ENCODE measurements at places on chromosomes 7 and 10.

GRCh38 chr10:24528946-24529345, 194.7 kb downstream of the ARHGAP21 start:
- no peak for DNase-seq

DNA sequence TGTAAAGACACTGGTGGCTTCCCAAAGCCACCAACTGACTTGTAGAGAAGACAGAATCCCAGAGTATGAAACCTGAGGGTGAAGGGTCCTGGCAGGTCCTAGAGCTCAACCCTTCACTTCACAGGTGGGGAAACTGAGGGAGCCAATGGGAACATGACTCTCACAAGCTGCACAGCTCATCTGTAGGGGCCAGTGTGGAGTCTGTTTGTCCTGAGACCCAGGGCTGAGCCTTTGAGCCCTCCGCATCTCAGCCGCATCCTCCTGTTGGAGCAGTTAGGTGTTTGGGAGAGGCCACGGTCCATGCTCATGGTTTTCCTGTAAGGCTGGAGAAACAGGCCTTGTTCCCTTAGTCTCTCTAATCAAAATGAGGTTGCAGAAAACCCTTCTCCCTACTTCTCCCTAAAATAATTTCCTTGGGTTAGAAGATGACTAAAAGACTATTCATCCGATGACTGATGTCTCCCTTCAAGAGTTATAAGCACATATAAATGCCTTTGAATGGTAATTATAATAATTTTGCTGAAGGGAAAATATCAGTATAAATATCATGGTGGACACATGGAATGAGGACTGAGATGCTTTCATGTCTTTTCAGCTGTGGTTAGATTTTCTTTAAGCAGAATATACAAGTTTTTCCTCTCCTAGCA, 10.3 kb downstream of the HTRA1 start:
- DNase-seq: no peak

DNA sequence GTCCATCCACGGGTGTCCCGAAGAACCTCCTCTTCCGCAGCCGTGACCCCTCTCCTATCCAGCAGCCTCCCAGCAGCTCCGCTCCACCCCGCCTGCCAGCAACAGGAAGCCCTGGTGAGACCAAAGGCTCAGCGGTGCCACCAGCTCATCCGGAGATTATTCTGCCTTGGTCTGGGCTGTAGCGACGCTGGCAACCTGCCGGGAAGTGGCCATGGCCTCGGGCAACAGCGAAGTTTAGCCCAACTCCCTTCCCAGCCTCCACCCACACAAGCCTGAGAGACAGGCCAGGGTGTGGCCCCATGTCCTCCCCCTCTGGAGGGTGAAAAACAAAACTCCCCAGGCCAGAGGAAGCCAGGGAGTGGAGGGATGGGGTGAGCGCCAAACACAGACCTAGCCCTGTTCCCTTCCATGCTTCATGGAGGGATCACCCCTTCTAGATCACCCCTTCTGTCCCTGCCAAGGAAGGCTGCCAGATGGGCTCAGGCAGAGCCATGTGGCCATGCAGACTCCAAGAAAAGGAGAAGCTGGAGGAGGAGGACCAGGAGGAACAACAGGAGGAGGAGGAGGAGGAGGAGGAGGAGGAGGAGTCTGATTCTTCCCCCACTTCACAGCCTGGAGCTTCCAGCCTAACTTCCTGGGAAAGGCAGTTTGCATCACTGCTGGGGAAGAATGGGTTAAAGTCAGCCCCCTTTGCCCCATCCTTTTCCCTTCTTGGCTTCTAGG, 918 bp downstream of the CALHM2 start:
- no peak for DNase-seq

DNA sequence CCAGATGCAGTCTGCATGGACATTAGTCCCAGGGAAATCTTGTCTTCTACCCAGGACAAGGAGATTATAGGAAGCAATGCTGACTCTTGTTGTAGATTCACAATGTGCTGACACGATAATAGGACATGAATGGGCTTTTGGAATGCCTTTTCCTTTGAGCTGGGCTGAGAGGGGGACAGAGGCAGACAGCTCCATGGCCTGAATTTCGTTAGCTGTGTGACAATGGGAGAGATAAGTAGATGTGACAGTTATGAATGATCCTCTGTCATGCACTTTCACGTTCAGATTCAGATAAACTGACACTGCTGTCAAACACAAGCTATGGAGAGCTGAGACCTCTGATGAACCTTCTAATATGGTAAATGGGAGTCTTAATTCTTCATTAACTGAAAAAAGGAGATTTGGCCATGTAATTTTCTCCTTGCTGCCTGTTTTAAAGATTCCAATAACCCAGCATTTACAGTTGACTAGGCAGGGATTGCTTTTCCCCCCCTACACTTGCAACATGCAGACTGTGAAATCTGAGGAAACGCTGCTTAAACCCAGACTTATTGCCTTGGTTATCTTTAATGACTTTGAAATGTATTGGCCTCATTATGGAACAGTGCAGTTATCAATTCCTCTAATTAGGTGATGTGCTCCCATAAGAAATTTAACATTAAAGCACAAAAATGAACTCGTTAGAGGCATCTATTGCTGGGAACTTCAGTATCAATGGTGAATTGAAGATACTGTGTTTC, 669.3 kb downstream of the AUTS2 start:
- DNase-seq: no peak

DNA sequence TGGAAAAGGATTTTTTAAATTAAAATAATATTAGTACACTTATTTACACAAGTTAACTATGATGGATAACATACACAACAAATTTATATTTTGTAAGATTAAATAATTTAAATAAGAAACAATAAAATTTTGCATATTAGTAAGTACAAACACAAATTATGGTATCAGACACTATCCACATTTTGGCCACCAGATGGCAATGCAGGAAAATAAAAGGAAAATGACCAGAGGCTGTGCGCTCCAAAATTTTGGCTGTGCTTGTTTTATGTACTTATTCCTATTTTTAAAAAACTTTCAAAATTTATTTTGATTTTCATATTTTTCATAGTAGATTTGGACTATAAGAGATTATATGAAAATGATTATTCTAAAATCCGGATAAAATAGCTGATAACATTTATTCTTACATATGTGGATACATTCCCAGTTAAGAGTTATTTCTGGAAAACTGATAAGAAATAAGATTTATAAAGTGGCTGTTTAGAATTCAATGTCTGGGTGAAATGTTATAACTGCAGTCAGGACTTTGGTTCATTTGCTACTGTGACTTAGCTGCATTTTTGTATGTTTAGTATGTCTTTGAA, 274.7 kb upstream of the HGF start:
- DNase-seq: no peak

DNA sequence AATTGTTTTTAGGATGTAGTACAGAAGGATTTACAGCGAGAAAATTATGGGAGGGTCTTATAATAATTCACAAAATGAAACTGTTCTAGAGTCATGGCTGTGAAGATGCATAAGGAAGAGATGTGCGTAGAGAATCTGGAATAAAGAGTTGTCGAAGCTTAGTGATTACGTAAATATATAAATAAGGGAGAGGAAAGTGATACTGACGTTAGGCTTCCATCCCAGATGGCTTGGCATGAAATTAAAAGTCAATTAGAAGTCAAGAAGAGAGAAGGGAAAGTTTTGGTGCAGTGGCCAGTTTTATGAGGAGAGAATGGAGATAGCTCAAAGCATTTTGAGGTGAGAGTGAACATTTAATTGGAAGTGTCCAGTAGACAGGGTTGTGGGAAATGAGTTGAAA, 85.5 kb downstream of the LCOR start:
- no peak for DNase-seq

Data from NCI-H524 (cell line).